Activated T-helper 1 cell treated with anti-CD3 and anti-CD28 coated beads, Interleukin-2, amount 50 U/mL, for 16 hours (primary cell): ENCODE measurements at places on chromosomes 1 and 21.

- no peak for DNase-seq
Measured at GRCh38 chr1:241924080-241924808, 33.3 kb upstream of the BECN2 start.

GRCh38 chr1:248800459-248800858 is 25.3 kb downstream of the SH3BP5L start:
- DNase-seq: no peak

GRCh38 chr21:31022306-31022705 is 16.0 kb downstream of the KRTAP19-8 start:
- DNase-seq: no peak

- DNase-seq: no peak
Measured at GRCh38 chr1:210792250-210793102, 341.5 kb downstream of the KCNH1 start.

- no peak for DNase-seq
Measured at GRCh38 chr1:25893116-25893515, 13.1 kb downstream of the STMN1 start.

DNA sequence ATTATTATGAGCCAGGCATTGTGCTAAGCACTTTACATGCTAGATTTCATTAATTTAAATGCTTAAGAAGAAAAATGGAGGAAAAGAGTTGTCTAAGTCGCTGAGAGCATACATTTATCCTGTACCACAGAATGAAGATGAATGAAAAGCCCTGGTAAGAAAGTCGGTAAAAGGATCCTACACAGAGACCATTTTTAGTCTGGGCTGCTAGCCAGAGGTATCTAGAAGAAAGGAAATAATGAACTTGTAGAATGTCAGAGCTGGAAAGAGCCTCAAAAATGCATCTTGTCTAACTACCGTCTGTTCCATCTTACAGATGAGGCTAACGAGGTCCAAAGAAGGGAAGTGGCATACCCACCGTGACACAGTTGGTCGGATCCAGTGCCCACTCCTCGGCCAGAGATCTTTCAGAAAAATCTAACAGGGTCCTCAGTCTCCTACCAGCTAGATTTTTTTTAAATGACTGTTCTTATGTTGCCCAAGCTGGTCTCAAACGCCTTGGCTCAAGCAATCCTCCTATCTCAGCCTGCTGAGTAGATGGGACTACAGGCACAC is 12.2 kb upstream of the TNR start:
- no peak for DNase-seq
